CD4-positive, alpha-beta T cell treated with Interleukin-15 for 1 hour (primary cell): ENCODE measurements at places on chromosomes 1 and 21.
A peak's percentile ranks its signal among the peaks of the same experiment; 100 is the strongest.

- DNase-seq, result no peak
Observed at GRCh38 chr1:241992734-241993133, 6.2 kb downstream of the MAP1LC3C start.

GRCh38 chr1:227938276-227938675, 9.5 kb downstream of the WNT9A start:
- DNase-seq, result no peak

- no peak for DNase-seq
Observed at GRCh38 chr1:90745972-90746371, 28.9 kb upstream of the BARHL2 start.

GRCh38 chr1:114510274-114511031, 550 bp downstream of the TRIM33 start:
- peak; percentile 17 for DNase-seq

DNA sequence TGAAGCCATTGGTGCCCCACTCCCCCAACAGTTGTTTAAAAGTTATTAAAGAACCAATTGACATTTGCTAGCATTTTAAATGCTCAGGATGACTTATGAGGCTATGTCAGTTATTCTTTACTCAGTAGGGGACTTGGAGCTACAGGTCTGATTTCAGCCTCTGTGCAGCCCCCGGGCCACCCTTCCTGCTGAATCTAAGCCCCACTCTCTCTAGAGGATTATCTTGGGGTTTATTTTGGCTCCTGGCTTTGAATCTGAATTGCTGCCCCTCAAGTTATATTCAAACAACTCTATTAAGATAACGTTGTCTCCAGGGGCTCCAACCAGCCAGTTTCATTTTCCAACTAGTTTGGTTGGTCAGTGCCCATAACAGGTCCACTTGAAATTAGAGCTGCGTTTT, 135.1 kb downstream of the ST6GALNAC3 start:
- no peak for DNase-seq

DNA sequence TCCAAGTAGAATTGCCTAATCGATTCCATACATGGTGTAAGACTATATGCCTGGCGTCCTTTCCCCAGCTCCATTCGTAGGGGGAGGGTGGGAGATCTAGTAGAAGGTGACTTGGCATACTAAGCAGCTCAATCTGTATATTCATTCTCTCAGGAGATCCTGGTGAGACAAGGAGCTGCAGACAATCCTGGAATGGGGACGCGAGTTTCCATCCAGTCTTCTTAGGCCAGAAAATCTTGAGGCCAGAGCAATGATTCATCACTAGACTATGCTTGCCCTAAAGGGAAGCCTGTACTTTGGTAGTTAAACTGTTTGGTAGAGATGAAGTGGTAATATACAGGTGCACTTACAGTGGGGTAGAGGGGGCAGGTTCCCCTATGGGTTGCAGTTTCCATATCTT, 468.7 kb downstream of the ADGRL2 start:
- no peak for DNase-seq

DNA sequence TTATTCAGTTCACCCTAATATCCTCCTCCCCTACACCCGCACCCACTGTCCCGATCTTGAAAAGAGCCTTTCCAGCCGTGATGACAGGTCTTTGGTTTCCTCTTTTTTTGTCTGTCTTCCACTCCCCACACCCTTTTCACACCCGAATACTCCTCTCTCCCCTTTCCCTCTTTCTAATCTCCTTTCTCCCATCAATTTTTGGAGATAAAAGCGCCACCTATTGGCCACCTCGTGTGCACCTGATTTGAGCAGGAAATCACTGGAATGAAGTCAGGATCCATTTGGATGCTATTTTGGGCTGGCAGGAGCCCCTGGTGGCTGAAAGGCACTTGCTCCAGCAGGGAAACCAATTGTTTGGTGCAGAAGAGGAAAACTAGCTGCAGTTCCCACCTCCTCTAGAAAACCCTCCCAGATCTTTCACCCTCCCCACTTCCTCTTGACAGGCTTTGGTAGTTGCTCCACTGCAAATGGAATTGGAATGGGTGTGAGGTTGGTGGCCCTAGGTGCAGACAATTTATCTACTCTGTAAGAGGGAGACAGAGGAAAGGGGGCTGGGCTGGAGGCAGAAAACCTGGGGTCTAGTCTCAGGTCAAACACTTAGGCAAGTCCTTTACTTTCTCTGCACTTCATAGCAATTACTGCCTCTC, 8.4 kb downstream of the FOXE3 start:
- DNase-seq, result no peak

DNA sequence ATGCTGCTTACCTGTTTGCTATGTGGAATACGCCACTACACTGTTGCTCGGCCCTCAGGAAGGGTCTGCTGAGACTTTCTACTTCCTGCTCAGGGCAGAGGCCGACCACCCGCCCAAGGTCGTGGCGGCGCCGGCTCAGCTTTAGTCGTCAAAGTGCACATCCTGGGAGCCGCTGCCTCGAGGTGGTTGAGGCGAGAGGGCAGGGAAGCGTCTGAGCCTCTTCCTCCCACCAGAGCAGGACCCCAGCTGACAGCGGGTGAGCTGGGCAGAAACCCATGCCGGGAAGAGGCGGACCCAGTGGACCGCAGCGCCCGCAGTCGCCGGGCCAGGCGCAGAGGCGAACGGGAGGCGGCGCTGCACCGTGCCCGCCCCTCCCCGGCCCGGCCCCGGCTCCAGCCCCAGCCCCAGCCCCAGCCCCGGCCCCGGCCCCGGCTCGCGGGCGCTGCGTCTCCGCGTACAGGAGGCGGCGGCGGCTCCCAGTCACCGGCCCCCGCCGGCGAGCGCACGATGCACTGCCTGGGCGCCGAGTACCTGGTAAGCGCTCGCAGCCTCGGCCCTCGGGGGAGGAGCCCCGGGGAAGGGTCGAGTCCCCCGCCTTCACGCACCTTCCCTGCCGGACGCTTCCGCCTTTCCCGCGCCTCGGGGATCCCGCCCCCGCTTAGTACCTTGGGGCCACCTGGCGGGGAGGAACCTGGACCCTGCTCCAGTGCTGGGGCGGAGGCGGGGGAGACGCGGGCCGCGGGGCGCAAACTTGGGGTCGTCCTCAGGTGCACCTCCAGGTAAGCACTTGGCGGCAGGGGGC, at the start of gene SLC44A3:
TSS of gene SLC44A3 (plus strand) at position 413 of the 802 bp plus-strand sequence. CDS start at position 508, 95 bp downstream.
- no peak for DNase-seq

GRCh38 chr1:205978676-205979075, 24.5 kb downstream of the RAB7B start:
- DNase-seq, result no peak

DNA sequence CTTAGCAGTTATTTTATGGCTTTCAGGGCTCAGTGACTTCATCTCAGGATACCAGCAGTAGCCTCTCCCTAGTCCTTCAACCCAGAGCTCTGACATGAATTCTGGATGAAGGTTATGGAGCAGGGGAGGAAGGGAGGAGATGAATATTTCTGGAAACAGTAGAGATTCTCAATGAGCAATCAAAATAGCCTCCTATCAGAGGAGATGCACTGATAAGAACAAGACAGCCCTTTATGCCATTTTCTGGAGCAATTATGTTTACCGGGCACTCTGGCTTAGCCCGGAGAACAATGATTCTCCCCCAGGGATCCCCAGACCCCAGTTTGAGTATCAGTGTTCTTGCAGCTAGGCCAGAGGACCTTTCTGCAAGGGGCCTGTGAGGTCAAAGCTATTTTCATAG, 37.9 kb upstream of the EDARADD start:
- no peak for DNase-seq

DNA sequence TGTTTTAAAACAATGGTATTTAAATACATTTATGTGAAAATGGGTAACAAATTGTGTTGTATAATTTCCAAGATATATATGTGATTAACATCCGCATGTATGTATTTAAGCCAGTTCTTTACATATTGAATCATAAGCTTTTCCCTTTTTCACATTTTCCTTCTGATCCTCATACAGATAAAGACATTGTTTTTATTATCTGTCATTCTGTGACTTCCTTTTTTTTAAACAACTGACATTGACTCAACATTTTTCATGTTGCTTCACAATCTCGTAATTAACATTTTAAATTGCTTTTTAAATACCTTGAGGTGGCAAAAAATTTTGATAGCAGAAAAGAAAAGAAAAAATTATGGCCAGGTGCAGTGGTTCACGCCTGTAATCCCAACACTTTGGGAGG, 1.4 kb downstream of the STXBP3 start:
- no peak for DNase-seq

DNA sequence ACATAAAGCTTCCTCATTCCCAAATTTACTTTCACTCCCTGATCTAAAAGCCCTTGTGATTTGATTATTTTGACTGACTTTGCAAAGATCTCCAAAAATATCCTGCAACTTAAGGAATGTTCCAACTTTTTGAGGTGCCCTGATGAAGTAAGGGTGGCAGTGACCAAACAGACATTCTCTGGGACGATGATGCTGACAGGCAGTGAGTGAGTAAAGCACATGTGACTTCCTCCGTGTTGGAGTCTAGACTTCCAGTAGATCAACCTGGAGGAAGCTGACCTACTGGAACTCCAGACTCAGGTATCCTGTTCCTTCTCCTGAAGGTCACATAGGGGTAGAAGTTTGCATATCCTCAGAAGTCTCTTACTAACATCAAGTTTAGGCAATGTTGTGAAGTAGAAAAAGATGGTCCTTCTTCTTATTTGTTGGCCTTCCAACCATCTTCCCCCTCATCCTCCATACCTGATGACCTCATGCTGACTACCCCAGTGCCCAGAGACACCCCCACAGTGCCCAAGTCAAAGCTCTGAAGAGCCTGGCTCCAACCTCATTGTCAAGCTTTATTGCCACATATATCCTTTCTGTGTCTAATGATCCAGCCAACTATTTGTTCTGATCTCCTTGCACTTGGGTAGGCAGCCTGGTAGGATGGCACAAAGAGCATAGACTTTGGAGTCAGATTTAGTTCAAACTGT, 16.0 kb downstream of the TNFSF4 start:
- DNase-seq, result no peak

GRCh38 chr1:3312898-3313575, 141.4 kb upstream of the ARHGEF16 start:
- peak; percentile 32 for DNase-seq

- DNase-seq, result no peak
Observed at GRCh38 chr21:43933199-43933598, 68.2 kb downstream of the AGPAT3 start.

- no peak for DNase-seq
Observed at GRCh38 chr1:147603986-147604385, 62.7 kb downstream of the BCL9 start.

GRCh38 chr1:31568895-31569595, 7.3 kb upstream of the TINAGL1 start:
- no peak for DNase-seq

- no peak for DNase-seq
Observed at GRCh38 chr1:164155347-164155746, 403.6 kb upstream of the PBX1 start.

GRCh38 chr1:157110003-157110402, 10.4 kb upstream of the ETV3L start:
- no peak for DNase-seq

DNA sequence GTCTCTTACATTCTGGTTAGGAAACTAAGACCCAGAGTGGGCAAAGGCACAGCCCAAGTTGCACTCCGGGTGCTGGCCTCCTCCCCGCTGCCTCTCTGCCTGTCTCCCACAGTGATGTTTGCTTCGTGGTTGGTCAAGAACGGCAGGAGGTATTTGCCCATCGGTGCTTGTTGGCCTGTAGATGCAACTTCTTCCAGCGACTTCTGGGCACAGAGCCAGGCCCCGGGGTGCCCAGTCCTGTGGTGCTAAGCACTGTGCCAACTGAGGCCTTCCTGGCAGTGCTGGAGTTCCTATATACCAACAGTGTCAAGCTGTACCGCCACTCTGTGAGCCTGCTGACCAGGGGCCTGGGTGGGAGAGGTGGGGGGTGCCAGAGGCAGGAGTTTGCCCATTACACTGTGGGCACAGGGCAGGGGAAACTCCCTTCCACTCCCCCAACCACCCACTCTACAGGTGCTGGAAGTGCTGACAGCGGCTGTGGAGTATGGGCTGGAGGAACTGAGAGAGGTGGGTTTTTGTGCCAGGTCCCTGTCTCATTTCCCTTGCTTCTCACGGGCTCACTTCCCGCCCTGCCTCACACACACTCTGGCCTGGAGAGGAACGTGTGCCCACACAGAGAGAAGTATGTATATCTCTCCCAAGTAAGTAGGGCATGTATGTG, 1.9 kb downstream of the BTBD19 start:
- DNase-seq, result peak; percentile 55

GRCh38 chr1:231871471-231871870, 244.9 kb downstream of the DISC1 start:
- no peak for DNase-seq

DNA sequence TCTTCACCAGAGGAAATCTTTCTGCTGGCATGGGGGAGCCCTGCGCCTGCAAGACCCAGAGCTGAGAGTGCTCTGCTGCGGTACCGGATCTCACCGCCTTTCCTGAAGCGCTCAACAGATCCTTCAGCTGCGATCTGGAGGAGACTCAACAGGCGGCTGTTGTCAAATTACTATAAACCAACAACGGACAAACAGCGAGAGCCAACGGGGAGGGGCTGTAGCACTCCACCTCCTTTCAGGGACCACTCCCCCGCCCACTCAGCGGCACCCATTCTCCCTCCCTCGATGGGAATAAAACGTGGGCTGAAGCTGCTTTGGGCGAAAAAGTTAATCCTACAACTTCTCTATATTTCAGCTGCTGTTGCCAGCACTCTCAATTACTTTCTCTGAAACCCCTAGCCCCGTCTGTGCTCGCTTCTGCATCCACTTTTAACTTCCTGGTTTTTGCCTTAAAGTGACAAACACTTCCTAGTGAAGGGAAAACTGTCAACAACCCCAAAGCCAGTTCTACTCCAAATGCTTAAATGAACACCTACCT, at the start of gene FMO5:
TSS of gene FMO5 (minus strand) at position 147 of the 538 bp plus-strand sequence. CDS start 310 bp downstream, outside the sequence.
- DNase-seq, result peak; percentile 46

GRCh38 chr1:94228640-94229375, 8.6 kb downstream of the ARHGAP29 start:
- no peak for DNase-seq

DNA sequence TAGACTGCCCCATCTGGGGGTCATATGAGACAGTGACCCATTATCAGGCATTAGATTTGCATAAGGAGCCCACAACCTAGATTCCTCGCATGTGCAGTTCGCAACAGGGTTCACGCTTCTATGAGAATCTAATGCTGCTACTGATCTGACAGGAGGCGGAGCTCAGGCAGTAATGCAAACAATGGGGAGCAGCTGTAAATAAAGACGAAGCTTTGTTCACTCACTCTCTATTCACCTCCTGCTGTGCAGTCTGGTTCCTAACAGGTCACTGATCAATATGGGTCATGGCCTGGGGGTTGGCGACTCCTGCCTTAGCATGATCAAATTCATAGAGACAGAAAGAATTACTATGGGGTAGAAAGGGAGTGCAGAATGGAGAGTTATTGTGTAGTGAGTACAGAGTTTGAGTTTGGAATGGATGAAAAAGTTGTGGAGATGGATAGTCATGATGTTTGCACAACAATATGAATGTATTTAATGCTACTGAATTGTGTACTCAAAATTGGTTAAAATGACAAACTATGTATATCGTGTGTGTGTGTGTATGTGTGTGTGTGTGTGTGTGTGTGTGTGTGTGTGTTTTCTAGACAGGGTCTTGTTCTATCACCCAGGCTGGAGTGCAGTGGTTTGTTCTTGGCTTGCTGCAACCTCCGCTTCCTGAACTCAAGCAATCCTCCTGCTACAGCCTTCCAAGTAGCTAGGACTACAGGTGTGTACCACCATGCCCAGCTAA, 42.2 kb downstream of the BTF3L4 start:
- no peak for DNase-seq
